ENCODE measurements at places on chromosomes 1 and 21. TPM values are rescaled to one million over a fixed set of nuclear protein-coding genes. Genes with fewer than 3 reads are reported as not detected.

The ADGRB2 gene
- total RNA-seq, result 0.35 TPM

The ADCY10 gene
- total RNA-seq, result not detected

The BCAS2 gene
- 62.9 TPM for total RNA-seq

The CFAP141 gene
- total RNA-seq, result not detected

The OR6P1 gene
- total RNA-seq, result not detected

The GJA4 gene
- total RNA-seq, result not detected

The CTSE gene
- not detected for total RNA-seq

DNA sequence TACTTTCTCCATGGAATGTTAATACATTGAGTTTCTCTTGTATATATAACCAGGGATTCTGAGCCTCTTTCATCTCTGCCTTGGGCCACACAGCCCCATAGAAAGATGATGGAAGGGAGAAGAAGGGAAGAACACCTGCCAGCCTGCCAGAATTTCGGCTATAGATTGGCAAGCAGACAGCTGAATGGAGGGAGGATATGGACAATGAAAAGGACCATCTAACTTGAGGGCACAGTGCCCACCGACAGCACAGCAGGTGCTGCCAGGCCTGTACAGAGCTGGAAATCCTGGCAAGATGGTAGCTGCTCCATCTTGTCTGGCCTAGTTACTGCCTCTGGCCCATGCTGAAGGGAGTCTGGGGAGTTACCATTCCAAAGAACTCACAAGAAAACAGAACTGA, 244.3 kb downstream of the FGGY start:
- no peak for DNase-seq
- no peaks in the 10 kb centered on the region for H3K36me3 ChIP-seq
- no peak overlapping the region for H3K27ac ChIP-seq
- no peaks in the 10 kb centered on the region for H3K27me3 ChIP-seq

DNA sequence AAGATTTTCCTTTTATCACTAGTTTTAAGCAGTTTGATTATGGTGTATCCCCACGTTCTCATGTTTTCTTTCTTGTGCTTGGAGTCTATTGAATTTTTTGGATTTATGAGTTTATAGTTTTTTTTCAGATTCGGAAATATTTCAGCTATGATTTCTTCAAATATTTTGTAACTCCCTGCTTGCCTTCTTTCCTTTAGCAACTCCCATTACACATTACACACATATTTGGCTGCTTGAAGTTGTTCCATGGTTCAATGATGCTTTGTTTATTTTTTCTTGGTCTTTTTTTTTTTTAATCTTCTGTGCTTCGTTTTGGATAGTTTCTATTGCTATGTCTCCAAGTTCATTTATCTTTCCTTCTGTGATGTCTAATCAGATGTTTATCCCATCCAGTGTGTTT, 48.5 kb upstream of the WARS2 start:
- DNase-seq, result no peak
- no peaks in the 10 kb centered on the region for H3K4me1 ChIP-seq
- no peaks in the 10 kb centered on the region for H3K36me3 ChIP-seq
- H3K4me3 ChIP-seq, result no peak overlapping the region

DNA sequence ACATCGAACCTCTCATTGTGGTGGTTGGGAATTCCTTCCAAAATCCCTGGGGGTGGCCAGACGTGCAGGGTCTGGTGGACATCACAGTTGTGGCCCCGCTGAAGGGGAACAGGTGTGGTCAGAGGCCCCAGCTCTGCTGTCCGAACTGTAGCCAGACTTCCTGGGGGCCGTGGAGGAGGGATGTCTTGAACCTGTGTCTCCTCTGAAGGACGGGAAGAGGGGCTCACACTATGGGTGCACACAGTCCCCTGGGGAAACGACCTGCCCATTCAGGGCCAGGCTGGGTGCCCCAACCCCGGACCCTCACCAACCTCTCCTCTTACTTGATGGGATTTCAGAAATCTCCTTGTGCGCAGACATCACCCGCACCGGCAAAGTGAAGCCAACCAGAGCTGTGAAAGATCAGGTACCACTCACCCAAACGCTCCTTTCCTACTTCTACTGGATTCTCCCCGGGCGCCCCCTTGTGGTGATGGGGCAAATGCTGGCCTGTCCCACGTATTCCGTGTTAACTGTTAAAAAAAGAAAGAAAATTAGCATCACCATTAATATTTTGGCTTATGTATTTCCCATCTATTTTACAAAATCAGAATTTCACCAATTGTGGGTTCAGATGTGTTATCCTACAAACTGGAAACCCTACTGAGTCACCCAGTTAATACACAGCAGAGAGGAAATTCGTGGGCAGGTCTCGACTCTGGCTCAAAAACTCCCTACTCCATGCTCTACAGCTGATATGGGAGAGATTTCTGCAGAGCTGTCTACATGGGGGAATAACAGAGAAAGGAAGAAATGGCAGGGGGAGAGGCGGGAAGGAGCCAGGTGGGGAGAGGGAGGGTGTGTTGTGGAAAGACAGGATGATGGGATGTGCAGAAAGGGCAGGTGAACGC, 28.1 kb downstream of the PADI4 start:
- peak; percentile 5 for DNase-seq
- no peaks in the 10 kb centered on the region for H3K4me1 ChIP-seq
- no peak overlapping the region for H3K4me3 ChIP-seq
- no peaks in the 10 kb centered on the region for H3K36me3 ChIP-seq
- no peak overlapping the region for H3K27ac ChIP-seq
- H3K27me3 ChIP-seq, result no peaks in the 10 kb centered on the region

DNA sequence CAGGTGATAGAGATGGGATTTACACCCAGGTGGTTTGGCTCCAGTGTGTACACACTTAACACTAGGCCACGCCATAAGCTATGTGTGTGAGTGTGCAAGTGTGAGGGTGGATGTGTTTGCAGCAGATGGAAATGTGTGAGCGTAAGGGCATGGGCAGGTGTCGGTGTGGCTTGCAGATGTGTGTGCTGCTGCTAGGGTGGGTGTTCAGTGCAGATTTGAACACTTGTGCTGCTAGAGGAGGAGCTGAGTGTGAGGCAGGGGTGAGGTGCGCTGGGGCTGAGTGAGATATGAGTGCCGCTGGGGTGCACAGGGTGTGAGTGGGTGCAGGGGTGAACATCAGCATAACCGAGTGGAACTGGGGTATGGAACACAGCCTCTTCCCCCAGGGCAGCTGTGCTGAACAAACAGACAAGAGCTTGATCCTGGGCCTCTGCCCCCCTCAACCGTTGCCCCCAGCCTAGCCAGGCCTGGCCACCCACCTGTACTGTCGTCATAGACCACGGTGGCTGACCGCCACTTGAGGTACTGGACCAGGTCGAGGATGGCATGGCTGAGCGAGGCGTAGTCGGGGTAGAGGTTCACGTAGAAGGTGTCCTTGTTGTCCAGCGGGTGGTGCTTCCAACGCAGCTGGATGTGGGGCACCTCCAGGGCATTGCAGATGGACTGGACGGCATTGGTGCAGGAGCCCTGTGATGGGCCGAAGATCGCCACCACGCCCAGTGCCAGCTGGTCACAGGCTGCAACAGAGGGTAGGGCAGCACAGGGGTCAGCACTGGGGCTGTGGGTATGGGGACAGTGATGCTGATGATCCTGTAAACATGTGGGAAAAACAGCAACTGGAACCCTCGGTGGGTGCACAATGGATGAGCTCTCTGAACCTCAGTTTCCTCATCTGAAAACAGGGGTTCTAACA, 153.9 kb downstream of the GRIK3 start:
- H3K4me1 ChIP-seq, result no peaks in the 10 kb centered on the region
- no peaks in the 10 kb centered on the region for H3K27me3 ChIP-seq
- H3K27ac ChIP-seq, result no peak overlapping the region
- DNase-seq, result no peak

GRCh38 chr1:230335861-230336522, 90.1 kb downstream of the PGBD5 start:
- H3K4me3 ChIP-seq, result no peak overlapping the region
- DNase-seq, result no peak
- H3K27ac ChIP-seq, result no peak overlapping the region
- H3K36me3 ChIP-seq, result no peaks in the 10 kb centered on the region

- no peaks in the 10 kb centered on the region for H3K4me1 ChIP-seq
- H3K4me3 ChIP-seq, result no peak overlapping the region
- no peak for DNase-seq
- no peaks in the 10 kb centered on the region for H3K27me3 ChIP-seq
These were observed 54.6 kb upstream of the RWDD3 start for GRCh38 chr1:95179205-95179986.

DNA sequence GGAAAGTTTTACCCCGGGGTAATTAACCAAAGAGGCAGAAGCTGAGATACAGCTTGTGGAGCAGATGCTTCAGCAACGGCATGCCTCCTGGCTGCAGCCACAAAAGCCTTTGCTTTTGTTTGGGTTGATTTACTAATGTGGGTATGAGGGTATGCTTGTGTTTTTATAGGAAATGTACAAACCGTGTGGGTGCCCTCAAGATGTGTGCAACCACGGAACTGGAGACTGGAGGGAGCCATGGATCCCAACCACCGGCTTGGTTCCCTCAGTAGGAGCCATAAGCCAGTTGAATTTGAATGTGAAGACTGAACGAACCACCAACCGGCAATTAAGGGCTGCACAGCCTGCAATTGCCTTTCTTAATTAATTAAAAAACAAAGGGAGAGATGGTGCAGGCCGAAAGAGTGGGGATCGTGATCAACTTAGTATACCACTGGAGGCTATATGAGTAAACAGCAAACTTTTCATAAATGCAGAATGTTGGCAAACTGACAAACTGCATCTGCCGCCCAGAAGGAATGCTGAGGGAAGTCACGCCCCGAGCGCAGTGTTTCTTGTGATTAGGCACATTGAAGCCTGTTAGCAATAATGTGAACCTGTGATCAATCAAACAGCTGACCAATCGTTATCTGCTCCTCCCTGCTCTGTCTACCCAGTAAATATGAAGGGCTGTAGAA, 104.1 kb downstream of the DISP1 start:
- H3K36me3 ChIP-seq, result no peaks in the 10 kb centered on the region
- H3K27me3 ChIP-seq, result no peaks in the 10 kb centered on the region
- no peak overlapping the region for H3K27ac ChIP-seq
- H3K4me3 ChIP-seq, result no peak overlapping the region

- H3K27ac ChIP-seq, result no peak overlapping the region
- no peaks in the 10 kb centered on the region for H3K4me1 ChIP-seq
- no peak overlapping the region for H3K4me3 ChIP-seq
- peaks cover under 1% of the 10 kb centered on the region for H3K27me3 ChIP-seq
- no peak for DNase-seq
- H3K36me3 ChIP-seq, result no peaks in the 10 kb centered on the region
These were observed 31.9 kb downstream of the MATN1 start for GRCh38 chr1:30691480-30691879.

DNA sequence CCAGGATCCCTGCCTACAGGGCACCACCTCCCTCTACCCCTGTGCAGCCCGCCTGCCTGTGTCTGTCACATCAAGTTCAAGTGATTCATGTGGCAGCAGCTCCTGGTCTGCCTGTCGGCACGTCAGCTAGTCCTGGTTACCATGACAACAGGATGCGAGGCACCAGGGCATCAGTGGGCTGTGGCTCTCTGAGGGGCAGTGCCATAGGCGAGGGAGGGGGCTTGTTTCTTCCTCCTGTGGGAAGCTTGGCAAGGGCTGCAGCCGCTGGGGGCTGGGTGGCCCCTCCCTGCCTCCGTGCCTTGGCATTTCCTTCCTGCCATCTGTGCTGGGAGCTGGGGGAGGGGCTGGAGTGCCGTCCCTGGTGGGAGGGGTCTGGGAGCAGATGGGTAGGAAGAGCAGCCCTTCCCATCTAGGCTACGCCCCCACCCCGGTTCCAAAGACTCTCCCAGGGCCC, 43.1 kb downstream of the FOXO6 start:
- H3K4me1 ChIP-seq, result no peaks in the 10 kb centered on the region
- H3K27me3 ChIP-seq, result peaks cover 10% of the 10 kb centered on the region
- H3K36me3 ChIP-seq, result no peaks in the 10 kb centered on the region
- H3K4me3 ChIP-seq, result no peak overlapping the region
